Right kidney (tissue), 9 donors: ENCODE measurements at places on chromosomes 12 and 14.

- no peak for DNase-seq
These were observed 213.3 kb upstream of the CLEC14A start for GRCh38 chr14:38469156-38469555.

DNA sequence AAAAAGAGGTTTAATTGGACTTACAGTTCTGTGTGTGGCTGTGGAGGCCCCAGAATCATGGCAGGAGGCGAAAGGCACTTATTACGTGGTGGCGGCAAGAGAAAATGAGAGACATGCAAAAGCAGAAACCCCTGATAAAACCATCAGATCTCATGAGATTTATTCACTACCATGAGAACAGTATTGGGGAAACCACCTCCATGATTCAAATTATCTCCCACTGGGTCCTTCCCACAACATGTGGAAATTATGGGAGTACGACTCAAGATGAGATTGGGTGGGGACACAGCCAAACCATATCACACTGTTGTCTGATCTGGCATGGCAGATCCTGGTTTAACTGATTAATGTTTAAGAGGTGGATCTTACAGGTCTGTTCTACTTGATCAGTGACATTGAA lies 5.6 kb downstream of the DDX47 start:
- no peak for DNase-seq

GRCh38 chr14:73188501-73188911 lies 48.8 kb upstream of the PAPLN start:
- no peak for DNase-seq

DNA sequence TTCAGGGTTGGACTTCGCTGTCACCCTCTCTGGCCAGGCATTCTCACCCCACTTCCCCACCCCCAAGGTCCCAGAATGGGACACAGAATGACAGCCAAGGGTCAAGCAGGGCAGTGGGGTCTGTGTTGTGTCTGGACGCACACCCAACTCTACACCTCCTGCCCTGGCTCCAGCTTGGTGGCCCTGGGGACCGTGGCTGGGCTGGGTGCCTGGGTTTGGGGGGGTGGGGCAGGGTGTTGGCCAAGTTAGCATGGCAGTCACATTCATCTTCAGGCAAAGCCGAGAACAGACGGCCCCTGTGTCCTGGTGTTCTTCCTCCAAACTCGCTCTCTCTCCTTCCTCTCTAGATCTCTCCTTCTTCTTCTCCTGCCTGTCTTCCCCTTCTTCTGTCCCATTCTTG lies 5.6 kb downstream of the LRP1 start:
- no peak for DNase-seq

DNA sequence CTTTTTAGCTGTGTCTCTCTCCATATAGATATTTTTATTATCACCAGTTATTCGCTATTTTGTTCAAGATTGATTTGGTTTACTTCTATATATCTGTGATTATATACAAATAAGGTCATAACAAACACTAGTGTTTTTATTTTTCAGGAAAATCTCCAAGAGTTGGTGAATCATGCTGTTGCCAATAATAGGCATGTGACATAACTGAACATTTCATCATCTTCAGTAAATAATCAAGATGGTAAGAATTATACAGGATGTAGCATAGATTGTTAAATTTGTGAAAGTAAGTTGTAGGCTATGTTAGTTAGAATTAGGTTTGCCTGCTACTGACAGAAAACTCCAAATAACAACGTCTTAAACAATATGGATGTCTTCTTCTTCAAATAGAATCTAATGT lies 240.9 kb upstream of the PDE3A start:
- DNase-seq, result no peak

DNA sequence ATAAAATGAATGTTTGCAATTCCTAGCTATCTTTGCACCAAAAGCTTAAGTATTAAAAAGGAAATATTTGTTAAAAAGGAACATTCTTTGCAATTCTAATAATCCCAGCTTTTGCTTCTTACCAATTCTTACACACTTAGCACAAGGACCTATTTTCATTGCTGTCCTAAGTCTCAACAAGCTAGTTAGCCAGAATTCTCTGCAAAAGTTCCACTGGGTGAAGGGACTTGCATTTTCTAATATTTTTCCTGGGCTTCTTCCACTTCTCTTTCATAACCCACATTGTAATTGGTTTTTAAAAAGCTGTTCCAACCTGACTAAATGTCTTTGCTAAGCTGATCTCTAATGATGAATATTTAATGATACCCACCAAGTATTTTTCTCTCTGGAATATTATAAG lies 307.7 kb upstream of the DIO2 start:
- DNase-seq, result no peak

GRCh38 chr12:49230176-49230804 lies 34.6 kb upstream of the TUBA1C start:
- DNase-seq, result no peak

- DNase-seq, result no peak
These were observed 59.3 kb downstream of the PPP1R13B start for GRCh38 chr14:103788086-103788485.

- DNase-seq, result no peak
These were observed 57.9 kb upstream of the PNMA1 start for GRCh38 chr14:73771848-73772638.

DNA sequence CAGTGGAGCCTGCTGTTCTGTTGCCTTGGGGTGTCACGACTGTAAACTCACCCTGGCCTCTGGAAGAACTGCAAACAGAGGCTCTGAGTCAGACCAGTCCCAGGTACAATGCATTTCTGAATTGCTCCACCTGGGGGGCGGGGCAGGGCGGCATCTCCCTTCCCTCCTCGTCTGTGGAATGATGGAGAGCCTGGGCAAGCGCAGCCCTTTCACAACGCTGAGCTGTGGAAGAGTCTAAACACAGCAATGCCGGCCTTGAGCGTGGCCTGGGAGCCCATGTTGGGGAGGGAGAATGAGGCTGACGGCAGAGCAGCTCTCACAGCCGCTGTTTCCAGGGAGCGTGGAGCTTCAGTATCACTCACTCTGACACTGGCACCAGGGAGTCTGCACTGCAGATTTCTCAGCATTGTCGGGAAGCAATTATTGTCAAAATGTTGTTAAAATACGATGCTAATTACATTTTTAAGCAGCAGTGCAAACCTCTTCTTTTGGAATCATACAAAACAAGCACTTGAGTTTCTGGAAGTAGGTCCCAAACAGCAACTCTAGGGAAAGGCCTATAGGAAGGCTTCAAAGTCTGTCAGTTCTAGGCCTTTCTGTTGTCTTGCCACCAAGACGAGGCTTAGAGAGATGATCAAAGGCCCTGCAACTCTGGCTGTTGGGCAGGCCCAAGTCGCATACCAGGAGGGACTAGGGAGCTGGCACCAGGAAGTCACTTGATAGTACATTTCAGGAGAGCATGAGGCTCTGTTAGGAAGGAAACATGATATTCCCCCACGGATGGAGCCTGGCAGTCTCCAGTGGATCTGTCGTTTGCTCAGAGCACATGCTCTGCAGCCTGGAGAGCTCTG lies 244.0 kb upstream of the FKBP4 start:
- DNase-seq, result no peak

DNA sequence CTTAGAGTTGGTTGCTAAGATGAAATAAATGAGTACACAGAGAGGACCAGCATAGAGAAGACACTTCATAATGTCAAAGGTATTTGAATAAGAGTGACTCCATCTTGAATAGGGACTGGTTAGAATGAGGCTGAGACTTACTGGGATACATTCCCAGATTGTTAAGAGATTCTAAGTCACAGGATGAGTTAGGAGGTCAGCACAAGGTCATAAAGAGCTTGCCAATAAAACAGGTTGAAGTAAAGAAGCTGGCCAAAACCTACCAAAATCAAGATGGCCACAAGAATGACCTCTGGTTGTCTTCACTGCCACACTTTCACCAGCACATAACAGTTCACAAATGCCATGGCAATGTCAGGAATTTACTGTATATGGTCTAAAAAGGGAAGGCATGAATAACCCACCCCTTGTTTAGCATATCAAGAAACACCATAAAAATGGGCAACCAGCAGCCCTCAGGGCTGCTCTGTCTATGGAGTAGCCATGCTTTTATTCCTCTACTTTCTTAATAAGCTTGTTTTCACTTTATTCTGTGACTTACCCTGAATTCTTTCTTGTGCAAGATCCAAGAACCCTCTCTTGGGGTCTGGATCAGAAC lies 8.3 kb upstream of the SERPINA1 start:
- DNase-seq, result no peak

- DNase-seq, result peak; percentile 81
These were observed 815 bp downstream of the NID2 start for GRCh38 chr14:52067873-52068614.

- DNase-seq, result no peak
These were observed 8.2 kb downstream of the PRKCH start for GRCh38 chr14:61329478-61330051.

DNA sequence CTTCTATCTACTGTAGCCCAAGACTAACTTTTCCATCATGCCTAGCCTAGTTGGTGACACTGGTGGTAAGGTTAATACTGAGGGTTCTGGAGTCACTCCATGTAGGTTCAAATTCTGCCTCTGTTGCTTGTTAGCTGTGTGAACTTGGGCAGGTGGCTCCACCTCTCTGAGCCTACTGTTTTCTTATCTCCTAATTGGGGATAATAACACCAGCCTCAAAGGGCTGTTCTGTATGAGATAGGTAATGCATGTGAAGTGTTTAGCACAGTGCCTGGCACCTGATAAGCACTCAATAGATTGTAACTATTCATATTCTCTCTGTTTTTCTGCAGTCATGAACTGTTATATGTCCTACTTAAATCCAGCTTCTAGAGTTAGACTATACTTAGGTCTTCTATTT lies 17.5 kb upstream of the SPPL3 start:
- no peak for DNase-seq

- no peak for DNase-seq
These were observed 846.7 kb downstream of the TMEM121 start for GRCh38 chr14:106372870-106373652.

- no peak for DNase-seq
These were observed 756.5 kb upstream of the TBX3 start for GRCh38 chr12:115440438-115440837.

DNA sequence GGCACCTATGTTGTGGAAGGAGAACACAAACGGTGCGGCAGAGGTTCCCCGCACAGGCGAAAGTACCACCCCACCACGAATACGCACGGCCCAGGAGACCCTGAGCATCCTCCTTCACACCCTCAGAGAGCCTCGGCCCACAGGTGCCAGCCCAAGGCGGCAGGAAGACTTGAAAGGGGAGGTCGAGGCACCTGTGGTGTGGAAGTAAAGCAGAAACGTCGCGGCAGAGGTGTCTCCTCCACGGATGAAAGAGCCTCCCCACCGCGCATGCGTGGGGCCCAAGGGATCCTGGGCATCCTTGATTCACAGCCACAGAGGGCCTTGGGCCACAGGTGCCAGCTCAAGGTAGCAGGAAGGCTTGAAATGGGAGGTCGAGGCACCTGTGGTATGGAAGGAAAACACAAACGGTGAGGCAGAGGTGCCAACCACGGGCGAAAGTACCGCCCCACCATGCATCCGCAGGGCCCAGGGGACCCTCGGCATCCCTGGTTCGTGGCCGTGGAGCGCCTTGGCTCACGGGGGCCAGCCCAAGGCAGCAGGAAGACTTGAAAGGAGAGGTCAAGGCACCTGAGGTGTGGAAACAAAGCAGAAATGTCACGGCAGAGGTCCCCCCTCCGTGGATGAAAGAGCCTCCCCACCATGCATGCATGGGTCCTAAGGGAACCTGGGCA lies 380.1 kb downstream of the ALG10 start:
- DNase-seq, result no peak

GRCh38 chr14:106622200-106622745 lies 1095.9 kb downstream of the TMEM121 start:
- no peak for DNase-seq

DNA sequence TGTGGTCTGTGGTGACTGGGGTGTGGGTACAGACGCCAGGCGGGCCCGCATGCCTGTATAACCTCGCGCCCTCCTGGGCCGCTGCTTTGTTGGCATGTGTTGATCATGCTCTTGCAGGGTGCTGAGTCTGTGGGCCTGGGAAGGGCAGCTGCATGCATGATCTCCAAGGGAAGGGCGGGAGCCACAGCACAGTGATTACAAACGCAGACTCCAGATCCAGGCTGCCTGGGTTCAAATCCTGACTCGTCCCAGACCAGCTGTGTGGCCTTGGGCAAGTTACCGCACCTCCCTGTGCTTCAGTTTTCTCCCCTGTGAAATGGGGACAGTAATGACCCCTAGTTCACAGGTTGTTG lies 24.0 kb downstream of the ADGRD1 start:
- DNase-seq, result no peak

GRCh38 chr14:97931273-97931672 lies 1134.1 kb downstream of the VRK1 start:
- DNase-seq, result no peak

- no peak for DNase-seq
These were observed 79.2 kb downstream of the DAD1 start for GRCh38 chr14:22509751-22510300.

DNA sequence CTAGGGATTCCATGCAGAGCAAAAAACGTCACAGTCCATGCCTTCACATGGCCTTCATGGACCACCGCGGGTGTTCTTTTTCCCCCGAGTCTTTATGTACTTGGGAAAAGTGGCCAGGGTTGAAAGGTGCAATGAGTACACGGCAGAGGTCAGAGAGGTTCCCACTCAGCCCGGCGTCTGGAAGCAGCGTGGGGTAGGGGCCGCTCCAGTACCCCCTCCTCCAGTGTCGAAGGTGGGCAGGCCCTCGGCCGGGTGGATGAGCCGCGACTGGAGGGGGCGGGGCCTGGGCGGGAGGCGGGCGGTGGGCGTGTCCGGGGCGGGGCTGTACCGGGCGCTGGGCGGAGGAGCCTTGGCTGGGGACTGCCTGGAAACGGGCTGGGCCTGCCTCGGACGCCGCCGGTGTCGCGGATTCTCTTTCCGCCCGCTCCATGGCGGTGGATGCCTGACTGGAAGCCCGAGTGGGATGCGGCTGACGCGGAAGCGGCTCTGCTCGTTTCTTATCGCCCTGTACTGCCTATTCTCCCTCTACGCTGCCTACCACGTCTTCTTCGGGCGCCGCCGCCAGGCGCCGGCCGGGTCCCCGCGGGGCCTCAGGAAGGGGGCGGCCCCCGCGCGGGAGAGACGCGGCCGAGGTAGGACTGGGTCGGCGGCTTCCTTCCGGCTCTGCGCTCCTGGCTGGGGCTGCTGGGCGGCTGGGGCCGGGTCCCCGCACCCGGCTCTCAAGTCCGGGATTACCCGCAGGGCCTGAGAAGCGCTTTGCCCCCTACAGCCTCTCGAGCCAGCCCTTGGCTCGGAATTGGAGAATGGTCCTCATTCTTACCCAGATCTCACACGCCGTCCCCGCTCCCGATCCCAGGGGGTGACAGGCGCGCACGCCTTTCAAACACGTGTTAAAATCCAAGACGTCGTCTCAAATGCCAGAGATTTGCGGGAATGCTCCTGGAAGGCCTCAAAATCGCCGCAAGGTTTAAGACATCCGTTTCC lies at the start of gene RXYLT1:
RXYLT1 (plus strand) TSS at position 412 of the 984 bp plus-strand sequence; CDS start at position 464, 52 bp downstream.
- DNase-seq, result peak; percentile 99

- DNase-seq, result no peak
These were observed 358.6 kb downstream of the DUSP6 start for GRCh38 chr12:88993651-88994050.
